ENCODE measurements at places on chromosomes 13 and 19.

GRCh38 chr19:3266792-3267514 is 42.5 kb downstream of the CELF5 start:
- DNase-seq, result no peak

GRCh38 chr19:33785795-33786194 is 10.9 kb upstream of the KCTD15 start:
- no peak for DNase-seq

DNA sequence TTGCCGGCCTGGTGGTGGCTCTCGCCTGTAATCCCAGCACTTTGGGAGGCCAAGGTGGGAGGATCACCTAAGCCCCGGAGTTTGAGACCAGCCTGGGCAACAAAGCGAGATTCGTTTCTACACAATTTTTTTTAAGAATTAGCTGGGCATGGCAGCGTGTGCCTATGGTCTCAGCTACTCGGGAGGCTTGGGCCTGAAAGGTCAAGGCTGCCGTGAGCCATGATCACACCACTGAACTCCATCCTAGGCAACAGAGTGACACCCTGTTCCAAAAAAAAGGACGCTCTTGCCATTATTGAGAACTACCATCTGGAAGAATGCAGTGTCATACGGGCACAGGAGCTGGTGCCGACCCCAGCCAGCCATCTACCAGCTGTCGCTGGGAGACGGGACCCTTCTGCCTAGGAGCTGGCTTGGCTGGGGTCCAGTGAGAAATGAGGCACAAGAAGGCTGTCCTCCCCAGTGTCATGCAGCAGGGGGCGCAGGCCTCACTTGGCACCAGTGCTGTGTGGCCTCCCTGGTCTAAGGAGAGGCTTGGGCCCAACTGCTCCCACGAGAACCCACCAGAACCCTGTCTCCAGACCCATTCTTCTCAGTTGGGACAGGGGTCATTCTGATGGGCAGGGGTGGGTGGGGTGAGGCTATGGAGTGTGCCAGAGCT is 12.2 kb upstream of the RELB start:
- DNase-seq, result peak; percentile 25

DNA sequence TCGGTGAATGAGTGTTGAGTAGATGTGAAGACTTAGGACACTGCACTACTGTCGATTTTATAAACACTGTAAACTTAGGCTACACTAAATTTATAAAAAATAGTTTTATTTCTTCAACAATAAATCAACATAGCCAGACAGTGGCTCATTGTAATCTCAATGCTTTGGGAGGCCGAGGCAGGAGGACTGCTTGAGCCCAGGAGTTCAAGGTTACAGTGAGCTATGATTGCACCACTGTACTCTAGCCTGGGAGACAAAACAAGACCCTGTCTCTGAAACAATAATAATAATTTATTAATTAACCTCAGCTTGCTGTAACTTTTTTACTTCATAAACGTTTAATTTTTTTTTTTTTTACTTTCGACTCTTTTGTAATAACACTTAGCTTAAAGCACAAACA is 34.4 kb downstream of the ATP7B start:
- DNase-seq, result no peak

GRCh38 chr13:107512551-107512950 is 702.8 kb downstream of the LIG4 start:
- no peak for DNase-seq

DNA sequence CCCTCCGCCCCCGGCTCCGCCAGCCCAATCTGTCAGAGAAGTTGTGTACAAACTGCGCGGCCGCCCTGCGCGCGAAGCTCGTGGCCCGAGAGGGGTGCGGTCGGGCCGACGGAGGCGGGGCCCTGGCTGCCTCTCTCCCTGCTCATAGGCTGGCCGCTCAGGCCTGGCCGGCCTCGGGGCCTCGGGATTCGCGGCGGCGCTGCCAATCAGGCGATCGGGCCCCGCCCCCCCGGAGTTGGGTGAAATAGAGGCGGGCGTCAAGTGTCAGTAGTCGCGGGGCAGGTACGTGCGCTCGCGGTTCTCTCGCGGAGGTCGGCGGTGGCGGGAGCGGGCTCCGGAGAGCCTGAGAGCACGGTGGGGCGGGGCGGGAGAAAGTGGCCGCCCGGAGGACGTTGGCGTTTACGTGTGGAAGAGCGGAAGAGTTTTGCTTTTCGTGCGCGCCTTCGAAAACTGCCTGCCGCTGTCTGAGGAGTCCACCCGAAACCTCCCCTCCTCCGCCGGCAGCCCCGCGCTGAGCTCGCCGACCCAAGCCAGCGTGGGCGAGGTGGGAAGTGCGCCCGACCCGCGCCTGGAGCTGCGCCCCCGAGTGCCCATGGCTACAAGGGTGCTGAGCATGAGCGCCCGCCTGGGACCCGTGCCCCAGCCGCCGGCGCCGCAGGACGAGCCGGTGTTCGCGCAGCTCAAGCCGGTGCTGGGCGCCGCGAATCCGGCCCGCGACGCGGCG is at the start of gene KLF5:
KLF5 (plus strand) TSS at position 270 of the 724 bp plus-strand sequence; CDS start at position 593, 323 bp downstream.
- DNase-seq, result peak; percentile 82

DNA sequence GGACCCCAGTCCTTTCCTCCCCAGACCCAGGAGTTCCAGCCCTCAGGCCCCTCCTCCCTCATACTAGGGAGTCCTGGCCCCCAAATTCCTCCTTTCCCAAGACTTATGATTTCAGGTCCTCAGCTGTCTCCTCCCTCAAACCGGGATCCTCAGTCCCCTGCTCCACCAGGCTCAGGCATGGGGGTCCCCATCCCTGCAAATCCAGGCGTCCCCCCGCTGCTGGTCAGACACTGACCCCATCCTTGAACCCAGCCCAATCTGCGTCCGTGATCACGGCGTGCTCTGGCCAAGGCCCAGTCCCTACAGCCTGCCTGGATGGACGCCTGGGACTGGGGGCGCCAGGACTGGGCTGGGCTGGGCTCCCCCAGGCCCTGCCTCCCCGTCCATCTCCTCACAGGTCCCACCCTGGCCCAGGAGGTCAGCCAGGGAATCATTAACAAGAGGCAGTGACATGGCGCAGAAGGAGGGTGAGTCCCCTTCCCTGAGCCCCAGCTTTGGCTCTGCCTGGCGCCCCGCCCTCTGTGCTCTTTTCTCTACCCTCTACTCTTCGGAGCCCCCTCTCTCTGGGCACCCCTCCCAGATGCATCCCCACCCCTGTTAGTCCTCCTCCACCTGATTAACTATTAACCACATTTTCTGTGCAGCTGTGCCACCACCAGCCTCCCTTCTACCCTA is 672 bp downstream of the HPN start:
- no peak for DNase-seq

- DNase-seq, result no peak
These were observed at the start of gene SMIM24 for GRCh38 chr19:3480383-3481091. Gene SMIM24 (minus strand): TSS chr19:3480525. CDS start chr19:3480463, 62 bp downstream.

GRCh38 chr13:95155093-95155492 is 146.2 kb downstream of the ABCC4 start:
- no peak for DNase-seq

- DNase-seq, result no peak
These were observed 144.9 kb downstream of the URI1 start for GRCh38 chr19:30086916-30087315.

- no peak for DNase-seq
These were observed 754.9 kb downstream of the OLFM4 start for GRCh38 chr13:53783471-53783870.

- DNase-seq, result no peak
These were observed 3.1 kb downstream of the FGF9 start for GRCh38 chr13:21673789-21674489.

GRCh38 chr13:29000826-29001225 is 180.7 kb downstream of the MTUS2 start:
- no peak for DNase-seq

GRCh38 chr19:49326165-49326704 is 1.2 kb upstream of the SLC6A16 start:
- no peak for DNase-seq

- no peak for DNase-seq
These were observed 2.2 kb upstream of the PLK5 start for GRCh38 chr19:1521636-1522035.

DNA sequence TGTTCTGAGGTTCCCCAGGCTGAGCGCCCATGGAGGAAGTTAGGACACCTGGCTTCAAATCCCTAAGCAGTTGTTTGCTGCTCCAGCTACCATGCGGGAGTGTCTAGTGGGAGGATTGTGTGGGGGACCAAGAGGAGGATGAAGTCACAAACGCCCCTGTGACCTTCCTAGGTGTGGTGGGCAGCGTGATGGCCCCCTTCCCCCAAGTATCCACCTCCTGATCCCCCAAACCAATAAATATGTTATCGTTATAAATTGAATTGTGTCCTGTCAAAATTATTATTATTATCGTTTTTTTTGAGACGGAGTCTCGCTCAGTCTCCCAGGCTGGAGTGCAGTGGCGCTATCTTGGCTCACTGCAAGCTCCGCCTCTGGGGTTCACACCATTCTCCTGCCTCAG is at the start of gene SLC25A41:
SLC25A41 (minus strand) TSS at position 101 of the 400 bp plus-strand sequence; CDS start at position 31, 70 bp downstream.
- DNase-seq, result no peak

- DNase-seq, result peak; percentile 63
These were observed 29.1 kb downstream of the VAV1 start for GRCh38 chr19:6801485-6802086.

GRCh38 chr19:27776020-27776419 is 1436.9 kb downstream of the UQCRFS1 start:
- no peak for DNase-seq

GRCh38 chr19:8459095-8459494 is 14.3 kb downstream of the HNRNPM start:
- DNase-seq, result no peak

- DNase-seq, result no peak
These were observed 11.4 kb upstream of the GPI start for GRCh38 chr19:34353546-34353945.

DNA sequence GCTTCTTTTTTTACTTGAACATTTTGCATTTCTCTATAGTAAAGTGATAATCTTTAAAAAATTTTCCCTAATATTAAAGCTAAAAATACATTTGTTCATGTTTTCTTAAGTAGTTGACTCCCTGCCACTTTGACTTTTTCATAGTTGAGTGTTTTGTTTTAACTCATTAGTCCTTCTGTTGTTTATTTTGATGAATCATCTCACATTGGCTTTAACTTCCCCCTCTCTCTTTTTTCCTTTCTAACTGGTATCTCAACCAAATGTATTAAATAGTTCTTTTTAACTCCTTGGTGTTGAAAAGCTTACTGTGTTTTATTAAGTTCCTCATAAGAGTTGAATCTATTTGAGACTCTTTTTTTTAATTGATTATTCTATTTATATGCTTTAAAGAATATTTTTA is 2.8 kb downstream of the TNFSF13B start:
- no peak for DNase-seq

- DNase-seq, result no peak
These were observed 67.9 kb downstream of the NDFIP2 start for GRCh38 chr13:79548902-79549301.
